MCF 10A (cell line): ENCODE measurements at places on chromosomes 12 and 14. TPM values are rescaled to one million over a fixed set of nuclear protein-coding genes. Genes with fewer than 3 reads are reported as not detected.

The OTOGL gene
- total RNA-seq: not detected in 2 replicates

DNA sequence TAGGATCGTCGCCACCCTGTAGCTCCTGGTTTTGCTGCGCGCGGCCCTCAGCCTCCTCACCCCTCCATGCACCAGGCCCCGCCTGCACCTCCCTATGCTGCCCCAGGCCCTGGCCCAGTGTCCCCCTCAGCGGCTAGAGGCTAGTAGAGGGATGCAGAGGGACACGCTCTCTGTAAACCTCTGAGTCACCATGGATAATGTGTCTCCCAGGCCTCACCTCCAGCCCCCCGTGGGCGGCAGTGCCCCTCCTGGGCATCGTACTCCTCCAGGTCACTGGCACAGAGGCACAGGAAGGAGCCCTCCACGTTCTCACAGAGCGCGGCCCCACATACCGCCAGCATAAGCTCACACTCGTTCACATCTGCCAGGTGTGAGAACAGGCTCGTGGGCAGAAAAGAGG, 12.3 kb downstream of the ISCA2 start:
- H3K36me3 ChIP-seq: peaks cover 22% of the 10 kb centered on the region
- peaks cover 15% of the 10 kb centered on the region for H3K4me1 ChIP-seq
- H3K27me3 ChIP-seq: no peaks in the 10 kb centered on the region
- H3K27ac ChIP-seq: no peak overlapping the region

- DNase-seq: no peak
- H3K36me3 ChIP-seq: no peaks in the 10 kb centered on the region
- no peaks in the 10 kb centered on the region for H3K27me3 ChIP-seq
- peaks cover 5% of the 10 kb centered on the region for H3K4me1 ChIP-seq
- no peak overlapping the region for H3K27ac ChIP-seq
- no peak overlapping the region for H3K4me3 ChIP-seq
Observed at GRCh38 chr14:91732439-91732838, 553 bp upstream of the CATSPERB start.

- H3K27ac ChIP-seq: no peak overlapping the region
- no peak for DNase-seq
- no peaks in the 10 kb centered on the region for H3K4me1 ChIP-seq
- no peak overlapping the region for H3K4me3 ChIP-seq
Observed at GRCh38 chr14:22383515-22384166, 205.4 kb downstream of the DAD1 start.

DNA sequence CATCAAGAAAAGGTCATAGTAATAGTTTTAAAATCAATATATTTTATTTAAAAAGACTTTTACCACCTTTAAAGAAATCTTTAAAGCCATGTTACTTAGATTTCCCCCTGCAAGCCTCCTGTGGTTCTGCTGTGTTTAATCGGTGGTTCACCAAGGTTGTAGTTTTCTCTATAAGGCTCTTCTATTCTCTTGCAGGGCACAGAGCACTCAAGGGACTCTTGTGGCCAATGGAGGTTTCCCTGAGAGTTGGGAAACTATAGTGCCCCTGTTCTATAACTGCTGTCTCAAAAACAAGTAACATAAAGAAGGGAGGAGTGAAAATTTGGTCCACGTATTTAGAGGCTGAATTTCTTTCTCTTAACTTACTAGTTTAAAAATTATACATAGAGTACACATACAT, 25.0 kb downstream of the DACT1 start:
- no peak overlapping the region for H3K27ac ChIP-seq
- H3K36me3 ChIP-seq: no peaks in the 10 kb centered on the region
- H3K4me3 ChIP-seq: no peak overlapping the region
- H3K4me1 ChIP-seq: no peaks in the 10 kb centered on the region
